T47D (cell line): ENCODE measurements at places on chromosomes 1 and 21.

GRCh38 chr1:56330391-56331026 lies 248.9 kb downstream of the PLPP3 start:
- DNase-seq, result no peak

DNA sequence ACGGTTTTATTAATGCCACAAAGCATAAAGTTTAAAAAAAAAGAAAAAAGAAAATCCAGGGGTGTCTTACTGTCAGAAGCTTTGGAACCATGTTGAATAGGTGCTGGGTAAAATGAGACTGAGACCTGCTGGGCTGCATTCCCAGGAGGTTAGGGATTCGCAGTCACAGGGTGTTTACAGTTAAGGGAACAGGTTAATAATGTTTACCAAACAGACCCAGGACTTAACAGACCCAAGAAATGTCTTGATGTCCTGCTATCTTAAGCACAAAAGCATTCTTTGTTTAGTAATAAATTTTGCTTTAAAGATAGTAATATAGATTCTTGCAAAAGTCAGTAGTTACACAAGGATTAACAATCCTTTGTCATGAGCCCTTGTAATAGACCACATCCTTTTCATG lies 54.7 kb downstream of the OLFML3 start:
- peak; percentile 77 for DNase-seq

GRCh38 chr1:7931446-7931812 lies 9.2 kb downstream of the TNFRSF9 start:
- no peak for DNase-seq

GRCh38 chr1:235831148-235831547 lies 35.6 kb downstream of the LYST start:
- DNase-seq, result no peak

GRCh38 chr1:29362764-29363163 lies 126.4 kb downstream of the PTPRU start:
- no peak for DNase-seq

- DNase-seq, result no peak
These were observed 4.7 kb downstream of the S100A2 start for GRCh38 chr1:153560771-153561465.

- no peak for DNase-seq
These were observed 22.3 kb upstream of the PLA2G4A start for GRCh38 chr1:186806477-186806876.

DNA sequence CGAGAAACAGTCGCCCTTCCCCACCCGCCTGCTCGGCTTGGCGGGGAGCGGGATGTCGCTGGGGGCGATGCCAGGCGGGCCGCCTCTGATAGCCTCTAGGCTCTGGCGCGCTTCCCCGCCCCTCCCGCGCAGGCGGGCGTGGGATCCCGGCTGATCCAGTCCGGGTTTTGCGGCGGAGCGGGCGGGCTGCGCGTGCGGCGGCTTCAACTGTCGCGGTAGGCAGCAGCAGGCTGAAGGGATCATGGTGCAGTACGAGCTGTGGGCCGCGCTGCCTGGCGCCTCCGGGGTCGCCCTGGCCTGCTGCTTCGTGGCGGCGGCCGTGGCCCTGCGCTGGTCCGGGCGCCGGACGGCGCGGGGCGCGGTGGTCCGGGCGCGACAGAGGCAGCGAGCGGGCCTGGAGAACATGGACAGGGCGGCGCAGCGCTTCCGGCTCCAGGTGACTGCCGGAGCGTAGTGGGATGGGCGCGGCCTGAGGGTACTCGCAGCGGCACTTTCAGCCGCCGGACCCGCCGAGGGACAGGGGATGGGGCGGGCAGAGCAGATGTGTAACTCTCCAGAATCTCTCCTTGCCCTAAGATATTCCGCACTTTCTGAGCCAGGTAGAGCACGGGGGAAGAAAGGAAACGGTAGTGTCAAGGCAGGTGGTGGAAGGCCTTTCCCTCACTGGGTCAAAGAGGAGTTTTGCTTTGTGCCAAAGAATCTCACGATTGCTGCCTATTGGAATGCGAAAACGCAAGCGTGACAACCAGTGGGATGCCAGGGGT lies at the start of gene FAAH:
Gene FAAH, plus strand, starts transcription at position 210 of the 764 bp plus-strand sequence. Its CDS starts 32 bp downstream, at position 242.
- DNase-seq, result peak; percentile 79

DNA sequence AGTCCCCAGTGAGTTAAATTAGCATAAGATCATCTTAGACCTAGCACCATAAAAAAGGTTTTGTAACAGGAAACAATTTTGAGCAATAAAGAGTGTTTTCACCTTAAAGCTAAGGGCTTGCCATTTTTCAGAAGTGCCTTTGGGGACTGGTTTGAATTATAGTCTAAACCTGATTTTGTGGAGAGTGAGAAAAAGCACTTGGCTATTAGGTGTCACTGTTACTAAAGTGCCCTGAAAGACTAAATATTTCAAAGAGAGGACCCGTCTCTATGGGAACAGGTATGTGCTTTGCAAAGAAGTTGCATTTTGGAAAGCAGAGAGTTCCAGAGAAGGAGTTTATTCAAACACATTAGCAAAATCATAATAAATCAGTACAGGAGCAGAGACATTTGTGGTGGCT lies 9.1 kb downstream of the NTNG1 start:
- DNase-seq, result no peak

GRCh38 chr1:5111581-5111980 lies 457.2 kb downstream of the AJAP1 start:
- no peak for DNase-seq

DNA sequence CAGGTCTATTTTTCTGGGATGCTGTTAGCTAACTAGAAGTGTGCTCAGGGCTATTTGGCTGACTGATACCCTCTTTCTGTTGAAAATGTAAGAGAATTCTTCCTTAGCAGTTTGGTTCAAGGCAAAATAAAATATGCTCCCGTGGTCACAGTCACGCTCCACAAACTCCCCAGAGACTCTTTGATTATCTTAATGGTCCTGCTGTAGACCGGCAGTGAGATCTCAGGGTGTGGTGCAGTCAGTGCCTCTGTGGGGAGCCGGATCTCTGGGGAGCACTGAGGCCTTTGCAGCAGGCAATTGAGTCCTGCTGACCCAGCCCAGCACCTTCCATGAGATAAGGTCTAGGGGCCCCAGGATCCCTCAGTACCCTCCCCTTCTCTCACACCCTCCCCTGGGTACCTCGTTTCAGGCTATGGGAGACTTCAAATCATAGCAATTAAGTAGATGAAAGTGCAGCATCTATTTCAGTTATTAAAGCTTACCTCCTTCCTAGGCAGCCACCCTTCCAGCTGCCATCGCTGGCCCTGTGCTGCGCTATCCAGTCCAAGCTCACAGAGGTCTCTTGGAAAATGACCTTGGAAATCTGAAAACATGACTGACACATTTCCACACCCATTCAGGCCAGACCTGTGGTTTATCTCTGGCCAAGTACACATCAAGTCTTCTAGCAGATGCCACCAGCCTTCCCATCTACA lies 98.1 kb downstream of the SEC16B start:
- DNase-seq, result no peak

- no peak for DNase-seq
These were observed 24.8 kb upstream of the ITPKB start for GRCh38 chr1:226763905-226764264.

DNA sequence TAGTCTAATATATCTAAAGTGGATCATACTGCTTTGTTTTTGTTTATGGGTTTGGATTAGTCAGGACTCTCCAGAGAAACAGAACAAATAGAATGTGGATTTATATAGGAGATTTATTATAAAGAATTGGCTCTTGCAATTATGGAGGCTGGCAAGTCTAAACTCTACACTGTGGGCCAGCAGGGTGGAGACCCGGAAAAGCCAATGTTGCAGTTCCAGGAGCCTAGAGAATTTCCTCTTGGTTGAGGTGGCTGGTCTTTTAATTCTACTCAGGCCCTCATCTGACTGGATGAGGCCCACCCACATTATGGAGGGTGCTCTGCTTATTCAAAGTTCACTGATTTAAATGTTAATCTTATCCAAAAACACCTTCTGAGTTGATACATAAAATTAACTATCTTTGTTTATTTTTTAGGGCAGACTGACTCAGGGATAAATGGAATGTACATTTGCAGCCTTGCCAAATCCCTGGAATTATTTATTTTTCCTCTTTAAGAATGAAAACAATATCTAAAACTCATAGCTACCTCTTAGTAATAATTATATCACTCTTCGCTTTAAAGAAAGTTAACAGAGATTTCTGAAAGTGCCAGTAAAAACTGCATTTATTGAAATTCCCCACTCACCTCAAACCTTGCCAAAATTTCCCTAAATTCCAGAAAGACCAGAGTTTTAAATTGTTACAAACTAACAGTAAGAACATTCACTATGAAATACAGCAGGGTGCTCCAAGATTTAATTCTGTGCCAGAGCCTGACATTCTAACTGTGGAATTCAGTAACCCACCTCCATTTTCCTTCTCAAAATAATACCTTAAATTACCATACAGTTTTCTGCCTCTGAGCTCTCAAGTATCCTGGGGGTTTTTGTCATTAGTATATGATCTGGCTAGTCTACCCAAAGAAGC lies 36.6 kb upstream of the SSX2IP start:
- DNase-seq, result no peak

DNA sequence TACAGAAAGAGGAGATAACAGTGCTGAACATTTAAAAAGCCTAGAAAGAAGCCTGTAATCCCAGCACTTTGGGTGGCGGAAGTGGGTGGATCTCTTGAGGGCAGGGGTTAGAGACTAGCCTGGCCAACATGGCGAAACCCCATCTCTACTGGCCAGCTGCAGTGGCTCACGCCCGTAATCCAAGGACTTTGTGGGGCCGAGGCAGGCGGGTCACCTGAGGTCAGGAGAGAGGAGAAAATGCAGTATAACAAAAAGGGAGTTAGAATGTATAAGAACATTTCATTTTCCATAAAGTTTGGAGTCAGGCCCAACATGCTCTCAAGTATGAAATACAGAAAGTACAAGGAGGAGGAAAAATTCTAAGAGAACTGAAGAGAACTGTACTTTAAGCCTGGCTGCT lies 134.5 kb downstream of the SMYD3 start:
- DNase-seq, result no peak

GRCh38 chr21:43196826-43197225 lies 28.0 kb downstream of the CRYAA start:
- DNase-seq, result no peak

DNA sequence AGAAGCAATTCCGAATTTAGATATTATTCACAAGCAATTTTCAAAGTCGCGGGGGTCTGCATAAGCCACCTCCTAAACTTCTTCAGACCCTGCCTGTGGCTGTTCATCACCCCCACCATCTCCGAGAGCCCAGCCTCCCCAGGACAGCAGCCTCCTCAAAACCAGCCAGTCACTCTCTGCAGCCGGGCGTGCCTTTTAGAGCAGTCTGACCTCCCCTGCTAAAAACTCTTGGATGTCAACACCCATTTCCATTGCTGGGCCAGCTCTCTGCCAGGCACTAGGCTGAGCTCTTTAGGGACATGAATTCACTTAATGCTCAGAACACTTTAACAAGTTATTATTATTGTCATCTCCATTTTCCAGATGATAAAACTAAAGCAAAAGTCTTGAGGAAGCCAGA lies 11.7 kb downstream of the ADPRS start:
- DNase-seq, result no peak

DNA sequence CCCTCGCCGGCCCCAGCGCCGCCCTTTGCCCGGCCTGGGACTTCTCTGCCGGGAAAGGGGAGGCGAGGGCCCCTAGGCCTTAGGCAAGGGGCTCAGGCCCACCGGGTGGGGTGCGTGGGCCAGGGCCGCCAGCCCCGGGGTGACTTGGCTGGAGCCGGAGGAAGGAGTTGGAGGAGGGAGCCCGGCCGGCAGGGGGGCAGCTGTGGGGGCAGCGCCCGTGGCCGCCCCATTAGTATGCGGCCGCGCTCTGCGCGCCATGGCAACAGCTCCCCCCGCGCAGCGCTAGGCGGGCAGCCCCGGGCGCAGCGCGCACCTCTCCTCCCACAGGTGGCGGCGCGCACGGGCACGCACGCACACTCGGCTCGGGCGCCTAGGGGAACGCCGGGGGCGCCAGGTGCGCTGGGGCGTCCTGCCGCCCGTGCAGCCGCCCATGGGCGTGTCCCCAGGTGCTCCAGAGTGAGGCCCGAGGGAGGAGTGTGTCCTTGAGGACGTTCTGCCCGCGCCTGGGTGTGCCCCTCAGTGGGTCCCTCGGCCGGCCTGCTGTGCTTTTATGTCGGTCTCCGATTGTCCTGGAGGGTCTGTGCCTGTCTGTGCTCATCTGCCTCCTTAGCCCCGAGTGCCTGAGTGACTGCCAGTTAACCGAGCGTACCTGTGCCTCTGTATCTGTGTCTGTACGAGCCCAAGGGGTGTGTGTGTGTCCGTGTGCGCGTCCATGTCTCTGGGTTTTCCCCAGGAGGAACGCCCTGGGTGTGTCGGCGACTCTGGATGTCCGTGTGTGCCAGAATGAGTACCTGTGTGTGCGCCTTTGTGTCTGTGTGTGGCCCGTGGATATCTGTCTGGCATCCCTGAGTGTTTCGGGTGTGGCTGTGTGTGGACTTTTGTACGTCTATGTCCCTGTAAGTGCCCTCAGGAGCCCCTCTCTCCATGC lies 38.2 kb upstream of the WASF2 start:
- DNase-seq, result peak; percentile 67

DNA sequence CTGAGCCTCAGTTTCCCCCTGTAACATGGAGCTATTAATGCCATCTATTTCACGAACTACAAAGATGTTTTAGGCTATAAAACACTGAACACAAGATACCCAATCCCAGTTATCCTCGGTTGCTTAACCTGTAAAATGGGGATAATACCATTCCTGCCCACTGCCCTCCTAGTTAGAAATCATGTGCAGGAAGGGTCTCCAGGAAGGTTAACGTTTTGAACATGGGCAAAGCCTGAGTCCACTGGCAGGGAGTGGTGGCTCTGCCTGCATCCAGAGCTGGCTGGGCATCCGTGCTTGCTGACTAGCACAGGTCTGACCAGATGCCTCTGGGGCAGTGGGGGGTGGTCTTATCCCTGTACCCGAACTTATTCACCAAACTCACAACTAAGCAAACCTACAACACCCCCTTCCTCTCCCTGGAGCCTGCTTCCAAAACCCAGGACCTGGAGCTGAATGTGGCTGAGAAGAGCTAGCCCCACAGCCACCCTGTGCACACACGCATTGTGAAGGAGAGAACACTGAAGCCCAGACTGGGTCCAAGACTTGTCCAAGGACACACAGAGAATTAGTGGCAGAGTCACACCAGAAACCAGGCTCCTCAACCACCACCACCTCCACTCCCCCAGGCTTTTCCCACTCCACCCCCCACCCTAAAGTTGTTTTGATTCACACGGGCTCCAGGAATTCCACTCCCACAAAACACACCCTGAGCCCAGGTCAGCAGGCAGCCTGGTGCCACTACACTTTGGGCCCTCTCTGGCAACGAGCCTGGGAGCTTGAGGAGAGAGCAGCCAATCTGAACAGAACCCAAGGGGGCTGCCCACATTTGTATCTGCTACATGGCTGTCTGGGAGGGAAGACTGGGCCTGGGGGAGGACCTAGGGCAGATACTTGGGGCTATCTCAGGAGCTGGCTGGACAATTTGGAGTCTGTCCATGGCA lies 1.6 kb downstream of the E2F2 start:
- peak; percentile 22 for DNase-seq
